Stimulated activated CD4-positive, alpha-beta T cell treated with anti-CD3 and anti-CD28 coated beads, Interleukin-1b, Interleukin-23, amount 100 ng/mL, for 24 hours (primary cell): ENCODE measurements at places on chromosomes 6 and 20.

DNA sequence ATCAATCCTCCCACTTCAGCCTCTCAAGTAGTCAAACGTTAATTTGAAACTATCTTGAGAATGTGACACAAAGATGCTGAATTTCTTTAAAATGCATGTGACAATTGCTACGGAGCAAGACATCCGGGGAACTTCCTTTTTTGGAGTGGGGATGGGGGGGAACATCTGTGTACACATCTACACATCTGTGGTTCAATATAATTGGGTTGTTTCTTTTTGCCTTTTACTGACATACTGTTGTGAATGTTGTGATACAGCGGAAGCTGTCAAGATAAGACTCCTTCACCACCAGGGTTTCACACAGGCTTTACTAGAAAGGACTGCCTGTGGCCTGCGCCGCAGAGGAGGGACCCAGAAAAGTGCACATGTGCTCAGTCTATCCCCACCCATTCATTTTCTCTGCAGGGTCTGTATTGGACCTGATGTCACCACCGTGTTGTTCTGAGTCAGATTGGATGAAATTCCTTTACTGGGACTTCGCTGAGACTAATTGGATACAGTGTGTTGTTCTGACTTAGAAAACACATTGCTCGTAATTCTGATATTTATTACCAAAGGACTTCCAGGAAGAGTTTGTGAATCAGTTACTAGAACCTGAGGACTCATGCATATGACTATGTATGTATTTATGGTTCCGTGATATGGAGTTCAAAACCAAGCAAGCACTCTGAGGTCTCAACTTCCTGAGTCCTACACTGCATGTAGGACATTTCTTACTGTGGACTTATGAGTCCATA lies 98.7 kb upstream of the SGK1 start:
- no peak for DNase-seq

GRCh38 chr6:88556663-88557062 lies 390.5 kb upstream of the CNR1 start:
- no peak for DNase-seq

DNA sequence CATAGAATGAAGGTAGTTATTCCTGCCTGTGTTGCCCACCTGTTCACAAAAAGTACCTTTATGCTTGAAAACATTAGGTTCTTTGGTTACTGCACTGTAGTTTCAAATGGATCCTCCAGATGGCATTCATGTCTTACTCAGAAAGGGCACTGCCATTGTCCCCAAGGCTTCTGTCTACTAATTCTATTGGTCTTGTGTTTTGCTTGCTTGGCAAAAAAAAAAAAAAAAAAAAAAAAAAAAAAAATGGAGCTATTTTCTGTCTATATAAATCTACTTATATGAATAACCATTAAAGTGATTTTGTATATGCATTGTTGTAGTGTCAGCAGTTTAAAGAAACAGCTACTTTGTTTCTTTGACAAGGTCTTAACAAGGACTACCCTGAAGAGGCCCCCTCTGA lies 12.7 kb upstream of the EFHC1 start:
- DNase-seq, result no peak

DNA sequence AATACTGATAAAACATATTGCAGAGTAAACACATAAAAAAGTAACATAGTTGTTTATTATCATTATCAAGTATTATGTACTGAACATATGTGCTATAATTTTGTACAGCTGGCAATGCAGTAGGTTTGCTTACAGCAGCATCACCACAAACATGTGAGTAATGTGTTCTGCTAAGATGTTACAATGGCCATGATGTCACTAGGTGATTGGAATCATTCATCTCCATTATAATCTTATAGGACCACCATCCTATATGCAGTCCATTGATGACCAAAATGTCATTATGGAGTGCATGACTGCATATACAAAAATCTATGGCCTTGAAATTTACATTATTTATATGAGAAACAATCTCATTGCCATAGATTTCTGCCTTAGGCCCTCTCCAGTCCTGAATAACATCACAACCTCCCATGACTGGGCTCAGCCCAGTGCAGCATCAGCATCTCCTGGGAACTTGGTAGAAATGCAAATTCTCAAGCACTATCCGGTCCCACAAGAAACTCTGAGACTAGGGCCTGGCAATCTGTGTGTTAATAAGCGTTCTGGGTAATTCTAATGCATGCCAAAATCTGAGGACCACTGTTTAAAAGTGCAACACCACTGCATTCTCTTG lies 352.0 kb upstream of the MARCKS start:
- DNase-seq, result no peak

- no peak for DNase-seq
Observed at GRCh38 chr6:24672620-24673182, 5.8 kb downstream of the ACOT13 start.

DNA sequence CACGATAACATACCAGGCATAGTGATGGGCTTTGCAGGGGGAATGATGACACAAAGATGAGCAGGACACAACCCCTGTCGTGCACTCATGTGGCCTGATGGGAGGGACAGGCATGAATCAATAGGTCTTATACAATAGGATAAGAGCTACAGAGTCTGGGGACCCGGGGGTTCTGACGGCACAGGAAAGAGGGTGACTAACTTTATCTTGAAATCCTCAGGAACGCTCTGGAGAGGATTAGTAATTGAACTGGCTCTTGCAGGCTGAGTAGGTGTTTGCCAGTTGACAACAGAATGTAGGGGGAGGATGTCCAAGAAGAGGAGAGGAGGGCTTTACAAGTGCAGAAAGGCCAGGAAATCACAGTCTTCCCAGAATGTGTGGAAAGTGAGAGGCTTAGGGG lies 219.9 kb upstream of the ECI2 start:
- no peak for DNase-seq

GRCh38 chr6:165752451-165752850 lies 89.4 kb upstream of the PDE10A start:
- no peak for DNase-seq

- DNase-seq, result no peak
Observed at GRCh38 chr6:113315165-113315564, 542.0 kb upstream of the MARCKS start.

GRCh38 chr6:115891111-115891669 lies 169.5 kb downstream of the FRK start:
- DNase-seq, result no peak

DNA sequence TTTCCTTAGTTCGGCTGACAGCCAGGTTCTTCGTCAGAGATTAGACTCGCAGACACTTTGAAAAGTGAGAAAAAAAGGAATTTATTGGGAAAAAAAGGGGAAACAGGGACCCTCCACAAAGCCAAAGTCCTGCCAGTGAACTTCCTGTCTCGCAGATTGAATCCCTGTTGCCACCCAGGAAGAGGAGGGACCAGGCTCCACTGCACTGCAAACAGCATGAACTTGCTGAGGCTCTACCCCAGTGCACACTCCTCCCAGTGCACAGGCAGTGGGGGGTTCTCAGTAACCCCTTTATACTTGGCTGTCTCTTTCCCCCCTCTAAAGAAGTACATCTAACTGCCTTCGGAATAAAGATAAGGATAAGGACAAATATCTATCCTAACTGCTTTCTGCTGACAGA lies 959.0 kb downstream of the GRIK2 start:
- DNase-seq, result no peak

GRCh38 chr6:16730738-16731477 lies 30.4 kb downstream of the ATXN1 start:
- no peak for DNase-seq

DNA sequence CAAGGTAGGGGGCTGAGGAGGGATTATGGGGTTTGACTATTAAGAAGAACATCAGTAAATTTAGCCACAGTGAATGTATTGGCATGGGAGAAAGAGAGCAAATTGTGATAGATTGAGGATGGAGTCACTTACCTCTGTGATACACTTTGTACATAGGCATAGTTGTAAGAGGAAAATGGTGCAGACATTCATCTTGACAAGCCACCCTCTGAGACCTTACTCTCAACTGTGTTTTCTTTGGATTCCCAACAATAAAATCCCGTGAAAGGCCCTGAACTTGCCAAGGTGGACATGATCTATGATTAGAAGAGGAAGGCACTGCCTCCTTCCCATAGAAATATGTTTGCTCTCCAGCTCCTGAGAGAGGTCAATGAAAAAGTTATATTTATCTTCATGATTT lies 18.6 kb upstream of the TENT5A start:
- DNase-seq, result no peak

- DNase-seq, result no peak
Observed at GRCh38 chr6:113596387-113597230, 260.5 kb upstream of the MARCKS start.

DNA sequence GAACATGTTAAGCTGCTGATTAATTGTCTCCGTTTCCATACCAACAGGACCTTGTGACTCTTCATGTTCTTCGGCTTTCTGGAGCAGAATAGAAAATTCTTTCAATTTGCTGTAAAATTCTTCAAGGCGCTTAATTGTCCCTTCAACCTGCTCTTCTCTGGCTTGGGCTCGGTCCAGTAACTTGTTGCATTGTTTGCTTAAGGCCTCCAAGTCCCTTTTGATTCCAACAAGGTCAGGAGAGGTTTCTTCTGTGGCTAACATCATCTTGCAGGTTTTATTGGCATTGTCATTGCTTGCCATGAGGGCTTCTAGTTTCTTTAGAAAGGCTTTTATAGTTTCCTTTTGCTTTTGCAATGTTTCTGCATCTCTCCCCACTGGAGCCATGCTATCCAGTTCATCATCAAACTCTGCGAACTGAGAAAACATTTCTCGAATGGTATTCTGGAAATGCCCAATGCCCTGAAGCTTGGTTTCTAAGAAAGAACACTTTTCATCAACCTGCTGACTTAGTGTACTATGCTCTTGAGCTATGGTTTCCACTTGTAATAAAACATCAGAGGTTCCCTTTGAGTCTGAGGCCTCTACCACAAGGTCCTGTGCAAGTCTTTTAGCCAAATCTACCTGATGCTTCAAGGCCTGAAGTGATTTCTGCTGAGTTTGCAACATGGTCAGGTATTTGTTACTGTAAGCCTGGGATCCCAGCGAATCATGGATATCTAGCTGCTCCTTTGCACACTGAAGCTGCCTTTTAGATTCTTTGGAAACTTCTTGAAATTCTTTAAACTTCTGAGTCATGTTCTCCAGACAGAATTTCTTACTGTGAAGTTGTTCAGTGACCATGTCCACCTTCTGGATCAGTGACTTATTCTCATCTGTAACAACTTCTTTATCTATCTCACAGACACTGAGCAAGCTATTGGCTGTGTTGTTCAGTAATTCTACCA lies 90.2 kb downstream of the DST start:
- DNase-seq, result no peak

GRCh38 chr6:13700232-13700631 lies 11.4 kb downstream of the RANBP9 start:
- DNase-seq, result no peak

DNA sequence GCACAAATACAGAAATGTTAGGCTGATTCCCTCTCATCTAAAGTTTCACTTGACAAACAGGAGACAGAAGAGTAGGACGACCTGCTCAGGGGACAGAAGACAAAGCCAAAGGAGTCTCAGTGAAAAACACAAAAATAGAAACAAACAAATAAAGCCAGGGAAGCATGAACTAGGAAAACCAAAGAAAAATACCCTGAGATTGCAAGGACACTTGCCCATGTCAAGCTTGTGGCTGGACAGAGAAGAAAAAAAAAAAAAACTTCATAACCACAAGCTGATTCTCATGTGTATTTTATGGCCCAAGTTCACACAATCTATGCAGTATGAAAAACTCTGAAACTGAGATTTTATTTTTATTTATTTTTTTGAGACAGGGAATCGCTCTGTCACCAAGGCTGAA lies 85.6 kb upstream of the BEND6 start:
- DNase-seq, result no peak

DNA sequence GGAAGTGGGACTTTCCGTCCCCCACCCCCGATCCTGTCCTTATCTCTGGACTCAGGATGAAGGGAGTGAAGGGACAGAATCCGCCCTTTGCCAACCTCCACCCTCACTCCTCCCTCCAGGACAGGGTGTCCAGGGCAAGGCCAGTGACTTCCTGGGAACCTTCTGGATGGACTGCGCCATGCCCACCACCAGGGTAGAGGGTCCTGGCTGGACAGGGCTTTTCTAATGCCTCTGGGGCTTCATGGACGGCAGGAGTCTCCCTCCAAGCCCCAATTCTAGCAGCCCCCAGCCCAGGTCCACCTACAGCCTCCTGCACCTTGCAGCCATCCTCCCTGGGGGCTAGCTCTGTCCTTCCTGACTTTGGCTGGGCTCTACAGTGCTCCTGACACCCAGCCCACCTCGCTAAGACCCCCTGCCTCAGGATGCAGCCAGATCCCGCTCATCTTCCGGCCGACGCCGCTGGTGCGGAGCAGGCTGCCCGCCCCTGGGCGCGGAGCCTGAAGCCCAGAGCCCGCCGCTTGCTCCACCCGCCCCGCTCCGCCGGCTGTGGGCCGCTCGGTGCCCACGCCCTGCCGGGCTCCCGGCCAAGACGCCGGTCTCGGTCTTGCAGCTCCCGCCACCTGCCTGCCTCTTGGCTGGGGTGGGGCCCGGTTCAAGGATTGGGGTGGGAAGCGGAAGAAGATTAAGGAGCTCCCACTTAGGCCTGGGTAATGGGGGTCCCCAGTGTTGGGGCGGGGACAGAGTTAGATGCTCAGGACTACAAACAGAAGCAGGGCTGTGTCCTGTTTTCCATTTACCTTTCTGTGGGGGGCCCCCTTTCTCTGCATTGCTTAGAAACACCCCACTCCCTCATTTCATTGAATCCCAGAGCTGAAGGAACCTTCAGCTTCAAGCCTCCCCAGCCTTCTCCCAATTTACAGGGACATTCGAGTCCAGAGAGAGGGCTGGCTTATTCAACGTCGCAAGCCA lies 72.8 kb downstream of the MDGA1 start:
- no peak for DNase-seq

- DNase-seq, result no peak
Observed at GRCh38 chr20:10848810-10849370, 175.1 kb upstream of the JAG1 start.

- no peak for DNase-seq
Observed at GRCh38 chr6:147043994-147044477, 160.2 kb upstream of the STXBP5 start.

- DNase-seq, result no peak
Observed at GRCh38 chr20:18016772-18017171, 40.9 kb downstream of the OVOL2 start.

GRCh38 chr6:14770040-14770439 lies 475.8 kb upstream of the JARID2 start:
- DNase-seq, result no peak

DNA sequence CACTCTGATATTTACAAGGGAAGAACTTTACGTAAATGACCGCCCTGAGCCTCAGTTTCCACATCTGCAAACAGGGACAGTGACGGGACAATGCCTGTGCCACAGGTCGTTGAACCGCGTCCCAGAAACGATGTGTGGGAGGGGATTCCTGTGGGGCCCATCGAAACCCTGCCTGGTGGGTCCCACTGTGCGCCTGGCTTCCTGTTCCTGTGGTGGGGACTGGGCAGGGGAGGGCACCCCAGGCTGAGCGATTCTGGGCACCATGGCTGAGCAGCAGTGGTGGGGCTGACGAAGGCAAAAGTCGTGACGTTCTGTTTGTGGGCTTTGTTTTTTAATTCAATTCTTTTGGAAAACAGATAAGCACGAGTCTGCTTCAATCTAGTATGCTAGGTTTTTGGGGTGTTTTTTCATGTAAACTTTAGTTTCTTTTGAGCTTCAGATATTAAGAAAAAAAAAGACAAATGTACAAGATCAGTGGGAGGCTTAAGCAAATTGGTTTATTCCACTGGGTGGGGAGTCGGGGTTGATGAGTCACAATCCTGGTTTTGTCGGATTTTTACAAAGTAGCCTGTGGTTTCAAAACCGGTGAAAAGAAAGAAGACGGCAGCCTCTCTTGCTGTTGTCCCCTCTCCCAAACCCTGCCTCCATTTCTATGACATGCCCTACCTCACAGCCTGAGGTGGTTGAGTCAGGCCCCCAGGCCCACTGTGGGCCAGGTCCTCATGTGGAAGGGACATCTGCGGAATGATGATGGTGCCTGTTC lies 40.4 kb downstream of the GNAS-AS1 start:
- no peak for DNase-seq
